ENCODE measurements at places on chromosomes 5 and 9.

- no peak for DNase-seq
Observed at GRCh38 chr9:109328978-109329637, 8.2 kb upstream of the EPB41L4B start.

DNA sequence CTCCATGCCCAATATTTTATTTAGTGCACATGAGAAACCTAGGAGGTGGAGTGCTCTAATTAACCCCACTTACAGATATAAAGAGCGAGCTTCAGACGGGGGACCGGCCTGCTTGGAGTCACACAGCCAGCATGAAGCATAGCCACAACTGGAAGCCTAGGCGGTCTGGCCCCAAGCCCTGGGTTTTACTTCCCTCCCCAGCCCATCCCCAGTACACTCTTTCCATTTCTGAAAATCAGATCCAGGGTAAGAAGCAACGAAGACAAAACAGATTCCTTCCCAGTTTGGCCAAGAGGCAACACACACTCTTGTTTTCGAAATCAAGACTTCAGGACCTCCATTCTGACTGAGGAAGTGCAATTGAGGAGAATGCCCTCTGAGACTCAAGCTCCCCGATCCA is 27.1 kb downstream of the KCNMB1 start:
- no peak for DNase-seq

DNA sequence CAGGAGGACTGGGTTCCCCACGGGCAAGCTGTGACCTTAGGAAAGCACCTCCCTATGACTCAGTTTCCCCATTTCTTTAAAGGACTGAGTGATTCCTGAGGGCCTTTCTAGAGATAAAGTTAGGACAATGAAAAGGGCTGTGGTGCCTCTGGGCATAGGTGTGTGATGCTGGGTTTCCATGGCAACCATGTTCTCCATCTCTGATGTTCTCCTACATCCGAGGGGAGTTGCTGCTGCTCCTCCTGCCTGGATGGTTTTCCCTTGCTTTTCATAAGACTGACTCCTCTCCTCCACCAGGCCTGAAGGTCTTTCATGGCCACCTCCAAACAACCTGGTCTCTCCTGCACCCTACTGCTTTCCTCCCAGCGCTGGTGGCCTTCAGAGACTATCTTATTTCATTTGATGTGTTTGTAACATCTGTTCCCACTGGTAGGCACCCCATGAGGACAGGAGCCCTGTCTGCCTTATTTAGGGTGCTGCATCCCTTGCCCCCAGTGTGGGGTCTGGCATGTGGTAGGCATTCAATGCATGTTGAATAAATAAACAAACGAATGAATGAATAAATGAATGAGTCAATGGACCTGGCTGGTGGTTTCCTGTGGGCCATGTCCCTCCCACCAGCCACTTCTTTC is 112.2 kb upstream of the HAND1 start:
- DNase-seq, result no peak

DNA sequence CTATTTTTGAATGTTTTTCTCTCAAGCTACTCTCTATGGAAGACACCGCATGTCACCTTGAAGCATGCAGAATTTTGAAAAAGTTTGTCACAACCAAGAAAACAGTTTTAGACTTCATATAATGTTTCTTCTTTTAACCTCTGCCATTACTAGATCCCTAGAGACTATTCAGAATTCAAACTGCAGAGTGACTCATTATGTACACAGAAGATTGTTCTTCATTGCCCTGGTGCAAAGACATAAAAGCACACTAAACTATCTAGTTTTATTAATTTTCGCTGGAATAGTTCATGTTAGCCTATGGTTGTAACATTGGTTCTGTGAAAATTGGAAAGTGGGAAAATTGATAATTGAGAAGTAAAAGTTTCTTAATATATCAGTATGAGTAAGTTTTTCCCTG is 18.4 kb downstream of the F2RL2 start:
- no peak for DNase-seq

DNA sequence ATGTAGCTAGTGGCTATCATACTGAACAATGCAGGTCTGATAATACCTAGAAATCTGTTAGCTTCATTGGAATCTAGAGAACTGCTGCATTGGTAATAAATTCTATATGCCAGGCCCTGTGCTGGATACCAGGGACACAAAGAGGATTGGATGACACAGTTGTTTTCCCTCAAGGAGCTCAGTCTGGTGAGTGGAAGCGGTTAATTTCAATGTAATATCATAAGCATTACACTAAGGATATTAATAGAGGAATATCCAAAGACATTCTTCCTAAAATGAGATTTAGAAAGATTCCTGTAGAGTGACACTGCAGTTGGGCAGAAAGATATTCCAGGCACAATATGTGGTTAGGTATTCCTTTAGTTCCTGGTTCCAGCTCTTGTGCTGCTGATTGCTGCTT is 5.9 kb downstream of the CMYA5 start:
- no peak for DNase-seq
